ENCODE measurements at places on chromosomes 7 and 10.

DNA sequence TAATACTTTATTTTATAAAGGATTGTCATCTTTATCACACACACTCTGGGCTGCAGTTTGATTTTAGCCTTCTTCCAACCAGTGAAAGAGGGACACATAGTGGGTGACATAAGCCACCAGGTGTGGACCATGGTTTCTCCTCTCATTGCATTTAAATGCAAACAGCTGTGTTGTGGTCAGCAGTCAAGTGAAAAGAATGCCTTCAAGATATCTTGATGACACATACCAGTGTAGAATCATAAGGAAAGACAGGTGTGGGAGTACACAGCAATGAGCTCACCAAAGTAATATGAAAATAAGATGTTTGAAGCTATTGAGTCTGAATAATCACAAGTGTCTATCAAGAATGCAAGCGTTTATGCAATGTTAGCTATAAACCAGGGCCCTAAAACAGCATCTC, 580.0 kb downstream of the XPNPEP1 start:
- no peak for DNase-seq

DNA sequence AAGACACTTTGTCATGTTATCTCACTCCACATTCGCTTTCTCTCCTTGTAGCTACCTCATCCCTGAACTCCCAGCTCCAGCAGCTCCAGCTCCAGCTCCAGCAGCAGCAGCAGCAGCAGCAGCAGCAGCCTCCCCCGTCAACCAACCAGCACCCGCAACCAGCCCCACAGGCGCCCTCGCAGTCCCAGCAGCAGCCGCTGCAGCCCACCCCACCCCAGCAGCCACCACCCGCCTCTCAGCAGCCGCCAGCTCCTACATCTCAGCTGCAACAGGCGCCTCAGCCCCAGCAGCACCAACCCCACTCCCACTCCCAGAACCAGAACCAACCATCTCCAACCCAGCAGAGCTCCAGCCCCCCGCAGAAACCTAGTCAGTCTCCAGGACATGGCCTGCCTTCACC, 226.6 kb upstream of the YAE1 start:
- DNase-seq, result no peak

DNA sequence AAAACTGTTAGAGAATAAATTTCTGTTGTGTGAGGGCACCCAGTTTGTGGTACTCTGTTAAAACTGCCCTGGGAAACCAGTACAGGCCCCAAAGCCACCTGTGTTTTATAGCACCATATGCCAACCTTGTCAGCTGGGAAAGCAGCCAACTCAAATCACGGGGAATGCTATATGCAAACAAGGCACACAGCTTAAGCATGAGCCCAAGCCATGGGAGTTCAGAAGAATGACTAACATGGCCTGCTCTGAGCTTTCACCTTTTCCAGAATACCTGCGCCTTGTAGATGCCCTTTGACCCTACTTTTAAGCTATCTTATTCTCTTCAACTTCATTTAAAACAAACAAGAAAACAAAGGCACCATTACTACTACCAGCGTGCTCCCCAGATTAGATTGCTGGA, 5.5 kb upstream of the SLC25A13 start:
- DNase-seq, result no peak

DNA sequence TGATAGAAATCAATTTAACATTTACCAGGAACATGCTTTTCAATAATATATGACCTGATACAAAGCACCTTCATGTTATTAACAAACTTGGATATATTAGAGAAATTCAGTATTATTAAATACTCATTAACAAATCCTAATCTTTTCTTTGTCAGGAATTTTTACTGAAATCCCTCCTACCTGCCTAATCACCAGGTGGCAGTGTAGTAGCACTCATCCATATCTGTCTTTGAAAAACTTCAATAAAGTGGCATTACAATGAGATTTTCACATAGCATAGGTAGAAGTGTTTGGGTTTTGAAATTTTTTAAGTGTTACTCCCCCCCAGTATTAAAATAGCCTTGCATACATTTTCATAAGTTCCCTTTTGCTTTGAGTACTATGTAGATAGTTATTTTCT, 1246.6 kb upstream of the LRRN3 start:
- no peak for DNase-seq

DNA sequence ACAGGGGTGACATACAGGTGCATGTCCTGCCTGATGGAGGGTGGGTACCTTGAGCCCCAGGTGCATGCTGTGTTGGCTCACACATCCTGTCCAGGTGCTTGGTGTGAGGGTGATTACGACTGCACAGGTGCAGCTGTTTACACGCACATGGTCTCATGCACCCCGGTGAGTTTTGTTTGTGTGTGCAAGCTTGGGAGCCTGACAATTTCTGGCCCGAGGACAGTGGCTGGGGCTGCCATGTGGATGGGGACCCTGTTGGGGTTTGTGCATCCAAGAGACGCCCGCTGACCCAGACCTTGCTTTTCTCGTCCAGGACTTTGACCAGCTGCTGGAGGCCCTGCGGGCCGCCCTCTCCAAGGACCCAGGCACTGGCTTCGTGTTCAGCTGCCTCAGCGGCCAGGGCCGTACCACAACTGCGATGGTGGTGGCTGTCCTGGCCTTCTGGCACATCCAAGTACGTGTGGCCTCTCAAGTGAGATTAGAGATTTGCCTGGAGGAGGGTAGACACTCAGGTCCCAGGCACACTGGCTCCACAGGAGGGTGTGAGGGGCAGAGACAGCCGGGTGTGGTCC, 61.7 kb downstream of the PRF1 start:
- no peak for DNase-seq

- DNase-seq, result no peak
Measured at GRCh38 chr7:51058764-51059163, 257.8 kb downstream of the COBL start.

DNA sequence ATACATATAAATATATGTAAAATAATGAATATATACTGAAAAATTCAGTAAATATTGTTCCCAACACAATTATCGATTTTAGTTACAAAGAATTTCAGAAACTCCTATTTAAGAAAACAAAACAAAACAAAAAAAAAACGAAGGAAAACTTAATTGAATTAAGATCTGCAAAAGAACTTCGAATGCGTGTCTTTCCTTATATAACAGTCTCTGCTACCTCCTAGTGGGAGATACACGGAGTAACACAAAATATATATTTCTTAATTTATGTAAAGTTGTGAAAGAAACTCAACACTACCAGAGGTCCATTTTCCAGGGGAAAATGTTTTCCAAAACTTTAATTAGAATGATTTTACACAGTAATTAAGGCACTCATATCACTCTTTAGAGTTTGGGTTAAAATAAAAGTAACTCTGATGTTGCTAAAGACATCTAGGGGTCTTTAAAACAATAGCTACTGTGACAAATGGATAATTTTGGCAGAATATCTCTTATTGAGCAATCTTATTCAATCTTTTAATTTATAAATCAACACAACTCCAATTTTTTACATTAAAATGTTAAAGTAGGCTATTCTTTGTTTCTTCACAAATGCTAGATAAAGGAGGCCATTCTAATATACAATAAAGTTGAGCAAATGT, 41.6 kb downstream of the NEBL start:
- no peak for DNase-seq

GRCh38 chr7:133887459-133887858, 239.7 kb upstream of the LRGUK start:
- no peak for DNase-seq

GRCh38 chr7:17005271-17005670, 123.5 kb upstream of the AGR3 start:
- no peak for DNase-seq

- DNase-seq, result no peak
Measured at GRCh38 chr10:74754381-74754821, 72.0 kb upstream of the KAT6B start.

GRCh38 chr10:88092973-88093372, 229.5 kb downstream of the PTEN start:
- no peak for DNase-seq

- DNase-seq, result no peak
Measured at GRCh38 chr10:16944402-16944801, 127.2 kb upstream of the RSU1 start.

- DNase-seq, result no peak
Measured at GRCh38 chr7:84454174-84454959, 259.8 kb upstream of the SEMA3A start.

DNA sequence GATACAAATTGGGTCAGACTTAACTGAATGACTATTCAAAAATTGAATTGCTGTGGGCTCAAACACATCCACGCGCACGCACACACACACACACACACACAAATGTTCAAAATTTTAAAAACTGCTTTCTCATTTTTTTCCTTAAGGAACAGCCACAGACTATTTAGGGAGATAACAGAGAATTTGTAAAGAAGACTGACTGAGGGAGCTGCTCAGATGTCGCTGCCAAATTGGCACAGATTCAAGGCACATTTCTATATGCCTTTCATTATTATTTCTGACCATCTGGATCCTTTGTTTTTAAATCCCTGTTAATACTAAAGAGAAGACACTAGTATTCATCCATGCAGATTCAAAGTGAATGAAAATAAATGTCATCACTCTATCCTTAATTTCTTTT, 154.8 kb downstream of the DGKB start:
- no peak for DNase-seq

DNA sequence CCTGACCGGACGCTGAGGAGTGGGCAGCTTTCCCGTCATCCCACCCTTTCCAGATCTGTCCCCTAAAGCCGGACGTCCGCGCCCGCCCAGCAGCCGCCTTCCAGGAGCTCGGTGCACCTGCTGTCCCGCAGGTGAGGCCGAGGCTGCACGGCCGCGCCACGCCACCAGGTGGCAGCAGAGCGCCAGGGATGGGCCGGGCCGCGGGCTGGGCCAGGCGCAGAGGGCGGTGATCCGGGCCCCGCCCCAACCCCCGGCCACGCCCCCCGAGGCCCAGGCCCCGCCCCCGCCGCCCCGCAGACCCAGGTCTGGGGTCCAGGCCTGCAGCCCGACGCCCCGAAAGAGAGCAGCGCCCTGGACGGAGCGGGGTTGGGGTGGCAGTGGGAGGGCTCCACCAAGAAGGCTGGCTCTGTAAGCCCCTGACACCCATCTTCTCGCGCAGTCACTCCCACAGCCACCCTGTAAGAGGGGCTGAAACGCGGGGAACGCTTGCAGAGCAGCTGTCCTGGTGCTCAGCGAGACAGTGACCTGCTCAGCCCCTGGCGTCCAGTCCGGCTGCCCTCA, 32.2 kb downstream of the FOXL3 start:
- peak; percentile 83 for DNase-seq

DNA sequence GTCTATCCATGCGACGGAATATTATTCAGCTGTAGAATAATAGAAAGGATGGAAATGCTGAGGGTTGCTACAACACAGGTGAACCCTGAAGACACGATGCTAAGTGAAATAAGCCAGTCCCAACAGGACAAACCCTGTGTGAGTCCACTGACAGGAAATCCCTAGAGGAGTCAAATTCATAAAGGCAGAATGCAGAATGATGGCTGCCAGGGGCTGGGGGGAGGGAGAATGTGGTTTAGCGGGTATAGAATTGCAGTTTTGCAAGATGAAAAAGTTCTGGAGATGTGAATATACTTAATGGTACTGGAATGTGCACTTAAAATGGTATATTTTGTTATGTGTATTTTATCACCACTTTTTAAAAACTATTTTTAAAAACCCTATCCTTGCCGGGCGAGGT, 36.9 kb upstream of the DOCK1 start:
- DNase-seq, result no peak

DNA sequence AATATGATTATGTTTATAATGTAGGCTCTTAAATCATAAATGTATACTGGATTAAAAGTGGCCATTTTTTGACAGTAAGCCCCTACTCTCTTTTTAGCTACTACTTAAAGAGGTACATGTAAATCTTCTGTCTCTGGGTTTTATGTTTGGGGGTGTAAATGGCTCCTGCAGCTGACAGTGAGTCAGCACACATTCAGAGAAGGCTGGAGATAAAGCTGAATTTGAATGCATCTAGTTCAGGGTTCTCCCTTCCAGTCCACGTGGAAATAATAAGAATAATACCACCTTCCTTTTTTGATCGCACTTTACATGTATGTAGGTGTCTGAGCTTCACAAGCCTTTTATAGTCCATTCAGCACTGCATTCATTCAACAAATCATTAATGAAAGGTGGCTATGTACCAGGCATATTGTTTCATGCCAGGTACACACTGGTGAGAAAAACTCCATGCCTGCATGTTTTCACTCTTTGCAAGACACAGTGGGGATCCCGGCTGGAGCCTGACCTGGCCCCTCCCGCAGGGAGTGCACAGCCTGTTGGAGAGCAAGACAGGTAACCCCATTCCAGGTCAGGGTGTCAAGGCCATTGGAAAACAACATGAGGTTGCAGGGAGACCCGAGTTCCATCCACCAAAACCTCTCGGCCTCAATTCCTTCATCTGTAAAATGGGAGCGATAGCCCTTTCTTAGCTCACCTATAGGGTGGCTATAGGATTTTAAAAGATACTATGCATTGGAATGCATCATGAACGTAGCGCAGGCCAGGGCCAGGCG, 107.5 kb upstream of the ANLN start:
- no peak for DNase-seq
